ENCODE measurements at places on chromosomes 11 and 22. TPM values are rescaled to one million over a fixed set of nuclear protein-coding genes. Genes with fewer than 3 reads are reported as not detected.

Gene C22orf31
- total RNA-seq = not detected

Gene KRTAP5-8
- not detected for total RNA-seq

- peak; percentile 63 for DNase-seq
Measured at GRCh38 chr11:44767421-44767820, 40.7 kb downstream of the TSPAN18 start.

GRCh38 chr11:15371533-15371932 is 256.8 kb downstream of the INSC start:
- DNase-seq = no peak

Gene LTBP3
- total RNA-seq = 61.8 TPM

Gene GAL3ST1
- 2.9 TPM for total RNA-seq

Gene TESMIN
- 23.5 TPM for total RNA-seq

Gene OMP
- not detected for total RNA-seq

GRCh38 chr11:79274636-79275331 is 166.0 kb downstream of the TENM4 start:
- DNase-seq = no peak

DNA sequence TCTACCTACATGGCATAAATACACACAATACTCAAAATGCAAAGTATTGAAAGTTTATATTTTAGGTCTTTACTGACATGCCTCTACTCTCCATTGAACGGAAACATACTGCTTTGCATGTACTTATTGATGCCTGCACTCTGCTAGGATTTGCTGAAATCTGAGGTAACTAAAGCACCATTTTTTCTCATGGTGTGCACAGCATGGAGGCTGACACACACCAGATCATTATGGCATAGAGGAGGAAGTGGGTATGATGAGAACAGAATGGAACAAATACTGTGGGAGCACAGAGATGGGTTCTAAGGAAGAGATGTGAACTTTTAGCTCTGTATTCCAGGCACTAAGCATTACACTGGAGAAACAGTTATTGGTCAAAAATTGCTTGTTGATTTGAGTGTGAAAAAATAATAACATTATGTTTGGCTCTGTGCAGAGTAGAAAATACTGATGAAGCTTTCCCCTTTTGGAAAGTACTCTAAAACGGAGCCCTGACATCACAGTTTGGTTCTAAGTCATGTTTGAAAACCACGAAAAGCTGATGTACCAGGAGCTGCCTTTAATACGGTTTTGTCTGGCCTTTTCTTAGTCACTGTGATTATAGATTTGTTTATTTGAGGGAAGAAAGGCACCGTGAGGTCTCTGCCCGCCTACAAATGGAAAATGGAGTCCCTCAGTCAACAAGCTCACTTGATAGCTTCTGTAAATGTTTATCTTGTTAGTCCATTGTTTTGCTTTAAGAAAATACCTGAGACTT is 5.6 kb downstream of the OR52R1 start:
- no peak for DNase-seq

DNA sequence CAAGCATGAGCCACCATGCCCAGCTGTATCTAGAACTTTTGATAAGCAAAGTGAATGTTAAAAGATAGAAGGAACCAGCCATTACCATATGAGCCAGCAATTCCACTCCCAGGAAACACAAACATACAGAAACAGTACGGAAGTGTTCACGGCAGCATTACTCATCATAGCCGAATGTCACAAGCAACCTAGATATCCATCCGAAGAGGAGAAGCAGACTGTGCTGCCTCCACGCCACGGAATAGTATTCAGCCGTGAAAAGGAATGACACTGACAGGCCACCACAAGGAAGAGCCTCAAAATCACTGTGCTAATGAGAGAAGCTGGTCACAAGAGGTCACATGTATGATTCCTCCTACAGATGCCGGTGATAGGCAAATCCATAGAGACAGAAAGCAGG is 17.6 kb upstream of the MGAT3 start:
- DNase-seq = peak; percentile 79

DNA sequence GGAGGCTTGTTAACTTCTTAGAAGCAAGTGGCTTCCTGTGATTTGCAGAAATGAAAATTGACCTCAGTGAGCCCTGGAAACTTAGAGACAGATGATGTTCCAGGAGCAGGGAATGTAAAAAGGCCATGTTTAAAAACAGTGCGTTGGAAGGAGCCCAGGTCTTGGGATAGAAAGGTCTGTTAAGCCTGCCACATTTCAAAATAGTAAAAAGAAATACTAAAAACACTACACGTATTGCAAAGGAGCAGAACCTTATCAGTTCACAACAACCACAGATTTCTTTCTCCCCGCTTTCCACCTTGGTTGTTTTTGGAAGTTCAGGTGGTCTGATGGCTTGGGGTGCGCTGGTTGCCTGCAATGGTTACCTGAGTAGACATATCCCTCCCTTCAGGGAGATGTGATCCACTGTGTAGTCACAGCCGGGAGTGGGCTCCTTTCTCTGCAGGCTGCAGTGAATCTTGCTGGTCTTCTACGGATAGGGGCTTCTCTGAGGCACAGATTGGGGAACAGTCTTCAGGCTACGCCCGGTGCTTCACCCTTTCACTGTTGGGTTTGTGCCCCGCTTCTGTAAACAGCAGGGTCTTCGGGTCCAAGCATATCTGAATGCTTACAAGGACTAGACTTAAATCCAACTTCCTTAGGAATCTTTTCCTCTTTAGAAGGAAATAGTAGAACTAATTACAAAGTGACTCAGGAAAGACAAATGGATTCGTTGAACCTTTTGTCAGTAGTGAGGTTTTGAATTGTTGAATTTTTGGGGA is 1.9 kb downstream of the TEAD1 start:
- DNase-seq = peak; percentile 64

Gene ZNF195
- total RNA-seq = 20.2 TPM

DNA sequence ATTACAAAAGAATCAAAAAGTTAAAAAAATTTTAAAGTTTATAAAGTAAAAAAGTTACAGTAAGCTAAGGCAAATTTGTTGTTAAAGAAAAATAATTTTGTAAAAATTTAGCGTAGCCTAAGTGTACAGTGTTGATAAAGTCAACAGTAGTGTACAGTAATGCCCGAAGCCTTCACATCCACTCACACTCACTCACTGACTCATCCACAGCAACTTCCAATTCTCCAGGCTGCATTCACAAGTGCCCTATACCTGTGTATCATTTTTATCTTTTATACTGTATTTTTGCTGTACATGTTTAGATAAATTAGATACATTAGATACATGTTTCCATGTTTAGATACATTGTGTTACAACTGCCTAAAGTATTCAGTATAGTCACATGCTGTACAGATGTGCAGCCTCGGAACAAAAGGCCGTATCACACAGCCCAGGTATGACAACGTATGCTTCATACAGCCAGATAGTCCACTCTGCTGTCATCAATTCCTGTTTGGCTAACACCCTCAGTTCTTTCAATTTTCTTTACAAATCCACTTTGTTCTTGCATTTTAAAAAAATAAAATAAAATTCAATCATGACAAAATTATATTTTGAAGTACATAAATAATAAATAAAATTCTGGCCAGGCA is 80.7 kb downstream of the RBFOX2 start:
- DNase-seq = no peak

DNA sequence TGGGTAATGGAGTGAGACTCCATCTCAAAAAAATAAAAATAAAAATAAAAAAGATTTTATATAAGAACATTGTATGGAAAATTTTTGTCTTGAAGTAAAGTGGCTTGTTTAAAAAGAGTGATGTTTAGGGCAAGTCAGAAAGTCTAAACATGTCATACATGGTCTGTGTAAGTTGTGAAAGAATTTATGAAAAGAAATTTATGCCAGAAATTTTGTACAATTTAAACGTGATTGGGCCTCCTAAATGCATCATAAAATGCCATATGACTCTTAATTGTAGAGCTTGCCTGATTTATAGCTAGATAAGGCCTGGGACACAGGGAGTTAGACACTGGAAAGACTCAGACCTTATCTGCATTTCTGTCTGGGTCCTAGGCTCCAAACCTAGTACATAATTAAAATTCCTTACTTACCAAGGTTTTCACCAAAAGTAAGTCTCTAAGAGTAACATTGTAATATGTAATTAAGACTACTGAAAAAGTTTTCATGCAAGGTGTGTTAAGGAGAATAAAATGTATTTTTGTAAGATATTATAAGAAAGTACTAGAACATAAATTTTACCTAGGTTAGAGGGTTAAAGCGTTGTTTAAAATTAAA is 110.5 kb downstream of the AASDHPPT start:
- DNase-seq = no peak

Gene DDX17
- total RNA-seq = 855 TPM

DNA sequence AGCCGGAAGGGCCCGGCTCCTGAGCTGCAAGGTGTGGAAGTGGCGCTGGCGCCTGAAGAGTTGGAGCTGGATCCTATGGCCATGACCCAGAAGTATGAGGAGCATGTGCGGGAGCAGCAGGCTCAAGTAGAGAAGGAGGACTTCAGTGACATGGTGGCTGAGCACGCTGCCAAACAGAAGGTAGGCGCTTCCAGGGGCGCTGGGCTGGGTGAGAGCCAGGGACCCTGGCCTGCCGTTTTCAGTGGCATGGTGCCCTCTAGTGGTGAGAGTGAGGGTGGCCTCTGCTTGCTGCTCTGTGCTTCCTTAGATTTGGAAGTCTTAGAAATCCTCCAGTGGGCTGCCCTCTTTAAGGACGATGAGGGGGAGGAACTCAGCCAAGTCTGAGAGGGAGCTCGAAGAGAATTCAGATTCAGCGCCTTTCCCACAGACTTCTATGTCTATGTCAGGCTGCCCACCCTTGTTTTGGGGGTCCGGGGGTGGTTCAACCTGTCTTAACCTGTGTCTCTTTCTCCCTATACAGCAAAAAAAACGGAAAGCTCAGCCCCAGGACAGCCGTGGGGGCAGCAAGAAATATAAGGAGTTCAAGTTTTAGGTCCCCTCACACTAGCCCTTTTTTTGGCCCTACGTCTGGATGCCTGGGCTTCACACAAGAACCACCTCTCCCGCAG is 1.8 kb upstream of the PACS1 start:
- peak; percentile 81 for DNase-seq

- DNase-seq = no peak
Measured at GRCh38 chr11:111406589-111406988, 27.5 kb upstream of the POU2AF1 start.

DNA sequence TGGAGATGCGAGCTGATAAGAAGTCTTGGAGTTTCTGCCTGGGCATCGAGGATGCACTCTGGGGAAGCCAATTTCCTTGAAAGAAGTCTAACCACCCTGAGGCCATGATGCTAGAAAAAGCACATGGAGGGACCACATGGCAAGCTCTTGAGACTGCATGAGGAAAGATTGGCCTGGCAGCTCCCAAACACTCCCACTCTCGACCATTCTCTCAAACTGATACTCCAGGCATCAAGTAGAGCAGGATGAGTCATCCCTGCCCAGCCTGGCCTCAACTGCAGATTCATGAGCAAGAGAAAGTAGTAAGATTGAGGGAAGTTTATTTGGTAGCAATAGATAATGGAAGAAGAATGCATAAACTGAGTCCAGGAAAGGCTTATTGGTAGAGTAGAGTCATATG is 194.3 kb downstream of the KIF18A start:
- DNase-seq = no peak

GRCh38 chr11:2077061-2077802 is 62.0 kb downstream of the IGF2 start:
- DNase-seq = peak; percentile 53

Gene CREB3L1
- total RNA-seq = 4.3 TPM

GRCh38 chr11:121467965-121468364 is 15.2 kb upstream of the SORL1-AS1 start:
- DNase-seq = no peak

Gene CCDC73
- total RNA-seq = not detected

Data from cardiac muscle cell (in vitro differentiated cells and primary cell).